ENCODE measurements at places on chromosomes 16 and 17.

DNA sequence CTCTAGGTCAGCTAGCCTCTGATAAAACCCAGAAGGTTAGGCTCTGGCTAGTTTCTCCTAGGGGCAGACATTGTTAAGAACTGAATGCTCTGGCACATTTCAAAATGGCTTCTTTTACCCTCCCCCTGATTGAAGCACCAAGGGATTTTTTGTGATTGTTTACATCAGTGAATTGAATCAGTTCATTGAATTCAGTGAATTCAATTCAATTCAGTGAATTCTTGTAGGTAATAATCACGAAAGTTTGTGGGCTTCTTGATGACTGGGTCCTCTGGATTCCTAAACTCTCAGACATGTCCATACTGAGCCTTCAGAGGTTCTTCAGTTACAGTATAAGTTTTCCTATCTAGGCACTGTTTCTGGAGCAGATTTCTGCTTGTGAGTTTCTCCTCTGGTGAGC lies 135.2 kb upstream of the ELAC2 start:
- no peak for DNase-seq

DNA sequence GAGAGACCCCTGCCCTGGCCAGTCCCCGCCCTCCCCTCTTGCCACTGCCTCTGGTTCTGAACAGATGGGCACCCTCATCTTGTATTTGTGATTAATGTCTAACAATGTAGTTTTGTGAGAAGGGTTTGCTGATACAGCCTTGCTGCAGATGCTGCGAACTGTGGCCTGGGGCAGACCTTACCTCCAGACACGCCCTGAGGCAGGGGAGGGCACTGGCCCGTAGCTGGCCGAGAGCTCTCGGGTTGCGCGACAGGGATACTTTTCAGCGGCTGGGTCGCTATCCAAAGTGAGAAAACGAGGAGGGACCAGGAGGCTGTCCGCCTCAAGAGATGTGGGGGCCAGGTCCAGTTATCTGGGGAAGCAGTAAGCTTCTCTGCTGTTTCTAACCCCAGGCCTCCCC lies 21.9 kb downstream of the STH start:
- no peak for DNase-seq

GRCh38 chr17:9227819-9228407 lies 206.6 kb downstream of the NTN1 start:
- DNase-seq = no peak

- no peak for DNase-seq
Measured at GRCh38 chr17:18084256-18084655, 3.5 kb upstream of the DRG2 start.

DNA sequence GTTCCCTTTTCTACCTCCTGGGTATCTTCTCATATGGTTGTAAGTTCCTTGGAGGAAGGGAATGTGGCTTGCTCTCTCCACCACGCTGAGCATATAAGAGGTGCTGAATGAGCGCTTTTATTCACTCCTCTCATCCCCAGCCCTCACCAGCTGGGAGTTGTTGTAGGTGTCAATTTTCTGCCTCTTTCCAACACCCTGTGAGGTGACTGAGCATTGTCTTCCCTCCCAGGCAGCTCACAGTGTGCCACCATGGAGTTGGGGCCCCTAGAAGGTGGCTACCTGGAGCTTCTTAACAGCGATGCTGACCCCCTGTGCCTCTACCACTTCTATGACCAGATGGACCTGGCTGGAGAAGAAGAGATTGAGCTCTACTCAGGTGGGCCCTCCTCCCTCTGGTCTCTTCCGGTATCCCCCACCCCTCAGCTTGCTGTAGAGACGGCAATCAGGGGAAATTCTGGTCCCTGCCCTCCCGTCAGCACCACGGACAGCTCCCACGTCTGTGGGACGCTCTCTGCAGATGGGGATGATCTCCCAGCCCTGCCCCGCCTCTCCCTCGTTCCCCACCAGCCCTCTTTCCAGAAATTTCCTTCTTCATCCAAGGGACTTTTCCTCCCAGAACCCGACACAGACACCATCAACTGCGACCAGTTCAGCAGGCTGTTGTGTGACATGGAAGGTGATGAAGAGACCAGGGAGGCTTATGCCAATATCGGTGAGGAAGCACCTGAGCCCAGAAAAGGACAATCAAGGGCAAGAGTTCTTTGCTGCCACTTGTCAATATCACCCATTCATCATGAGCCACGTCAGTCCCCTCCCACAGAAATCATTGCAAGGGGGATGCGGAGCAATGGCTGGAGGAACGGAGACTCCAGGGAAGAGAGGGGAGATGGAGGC lies 18.3 kb downstream of the CIITA start:
- no peak for DNase-seq

- no peak for DNase-seq
Measured at GRCh38 chr17:59333836-59334235, 2.4 kb downstream of the YPEL2 start.

DNA sequence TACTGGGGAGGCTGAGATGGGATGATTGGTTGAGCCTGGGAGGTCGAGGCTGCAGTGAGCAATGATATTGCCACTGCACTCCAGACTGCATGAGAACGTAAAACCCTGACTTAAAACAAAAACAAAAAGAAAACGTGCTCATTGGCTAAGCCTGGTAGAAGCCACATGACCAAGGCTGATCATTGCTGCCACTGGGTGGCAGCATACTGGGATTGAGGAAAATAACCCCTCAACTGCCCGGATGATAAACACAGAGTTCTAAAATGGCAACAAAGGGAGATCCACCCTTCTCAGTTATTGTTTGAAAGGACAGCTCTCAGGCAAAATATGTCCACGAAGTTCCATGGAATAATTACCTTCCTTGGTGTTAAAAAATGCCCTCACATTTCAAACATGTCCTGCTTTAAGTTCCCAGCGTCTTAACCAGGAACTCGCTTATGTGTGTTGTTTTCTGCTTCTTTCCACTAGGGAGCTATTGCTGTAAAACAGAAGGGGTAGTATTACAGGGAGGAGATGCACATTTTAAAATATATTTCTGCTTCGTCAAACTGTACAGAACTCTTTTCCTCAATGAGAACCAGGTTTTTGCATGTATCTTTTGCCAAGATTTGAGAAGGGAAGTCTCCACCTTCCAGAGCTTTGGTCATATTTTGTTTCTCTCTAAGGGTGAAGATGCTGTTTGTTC lies 675.3 kb downstream of the MAF start:
- DNase-seq = peak; percentile 45

- DNase-seq = no peak
Measured at GRCh38 chr16:72051818-72052217, 2.5 kb upstream of the HP start.

DNA sequence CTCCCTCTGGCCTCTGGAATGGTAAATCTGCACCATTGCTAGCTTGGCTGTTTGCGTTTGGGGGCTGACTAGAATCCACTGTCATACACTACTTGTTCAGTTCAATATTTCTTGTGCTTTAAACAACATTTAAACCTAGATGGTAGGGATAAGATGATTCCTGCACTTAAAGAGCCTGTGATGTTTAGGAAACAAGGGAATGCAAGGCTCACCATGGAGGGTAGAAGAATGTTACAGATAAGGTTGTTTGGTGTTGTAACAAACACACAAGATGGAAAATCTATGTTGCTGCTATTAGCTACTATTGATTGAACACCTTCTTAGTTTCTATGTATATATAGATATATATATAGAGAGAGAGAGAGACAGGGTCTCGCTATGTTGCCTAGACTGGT lies 31.4 kb downstream of the YPEL2 start:
- no peak for DNase-seq

DNA sequence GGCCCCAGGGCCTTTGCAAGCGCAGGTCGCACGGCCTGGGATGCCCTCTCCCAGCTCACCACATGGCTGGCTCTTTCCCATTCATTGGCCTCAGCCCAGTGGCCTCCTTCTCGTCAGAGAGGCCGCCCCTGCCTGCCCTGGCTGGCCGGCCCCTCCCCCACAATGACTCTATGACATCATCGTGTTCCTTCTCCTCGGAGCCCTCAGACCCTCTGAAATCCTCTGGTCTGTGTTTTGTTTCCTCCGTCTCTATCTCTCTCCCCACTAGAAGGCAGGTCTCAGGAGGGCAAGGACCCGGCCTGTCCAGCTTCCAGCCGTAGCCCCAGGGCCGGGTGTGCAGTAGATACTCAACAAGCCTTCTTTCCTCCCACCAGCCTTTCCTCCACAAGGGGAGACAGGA lies 164.8 kb upstream of the FOXF1 start:
- DNase-seq = no peak

GRCh38 chr17:74449773-74450172 lies 16.7 kb upstream of the CD300A start:
- DNase-seq = no peak

GRCh38 chr17:57832314-57833178 lies 17.3 kb downstream of the MRPS23 start:
- no peak for DNase-seq

- peak; percentile 4 for DNase-seq
Measured at GRCh38 chr17:48954300-48954755, 9.7 kb upstream of the SNF8 start.

DNA sequence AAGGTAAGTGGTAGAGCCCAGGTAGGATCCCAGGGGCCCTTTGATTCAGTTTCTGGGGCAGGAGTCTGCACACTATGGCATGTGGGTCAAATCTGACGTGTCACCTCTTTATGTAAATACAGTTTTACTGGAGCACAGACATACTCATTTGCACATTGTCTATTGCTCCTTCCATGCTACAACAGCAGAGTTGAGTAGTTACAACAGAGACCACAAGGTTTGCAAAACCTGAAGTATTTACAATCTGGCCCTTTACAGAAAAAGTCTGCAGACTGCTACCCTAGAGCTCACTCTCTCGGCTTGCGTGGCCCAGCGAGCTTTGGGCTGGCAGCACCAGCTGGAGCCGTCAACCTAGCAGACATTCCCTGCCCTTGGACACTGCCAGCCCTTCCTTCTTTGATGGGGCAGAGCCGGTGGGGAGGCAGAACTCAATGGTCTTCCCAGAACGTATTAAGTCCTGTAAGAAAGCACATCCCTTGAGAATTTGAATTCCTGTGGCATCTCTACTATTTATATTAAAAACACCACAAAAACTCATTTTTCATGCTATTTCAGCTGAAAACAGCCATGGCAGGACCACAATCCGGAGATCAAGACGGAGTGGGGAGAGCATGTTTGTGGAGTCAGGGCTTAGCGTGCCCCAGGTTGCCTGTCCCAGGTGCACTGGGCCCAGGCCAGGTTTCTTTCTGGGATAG lies 133.1 kb upstream of the NUDT7 start:
- DNase-seq = no peak

DNA sequence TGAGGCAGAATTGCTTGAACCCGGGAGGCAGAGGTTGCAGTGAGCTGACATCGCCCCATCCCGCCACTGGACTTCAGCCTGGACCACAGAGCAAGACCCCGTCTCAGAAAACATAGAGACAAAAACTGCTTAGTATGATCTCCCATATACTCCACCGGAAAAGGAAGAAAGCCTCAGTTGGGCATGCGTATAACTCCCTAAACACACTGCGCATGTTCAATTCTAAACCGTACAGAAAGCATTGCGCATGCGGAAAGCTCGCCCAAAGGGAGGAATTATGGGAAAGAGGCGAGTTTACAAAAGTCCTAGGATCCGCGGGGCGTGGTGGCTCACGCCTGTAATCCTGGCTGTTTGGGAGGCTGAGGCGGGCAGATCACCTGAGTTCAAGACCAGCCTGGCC lies 312.7 kb upstream of the ERCC4 start:
- DNase-seq = no peak

DNA sequence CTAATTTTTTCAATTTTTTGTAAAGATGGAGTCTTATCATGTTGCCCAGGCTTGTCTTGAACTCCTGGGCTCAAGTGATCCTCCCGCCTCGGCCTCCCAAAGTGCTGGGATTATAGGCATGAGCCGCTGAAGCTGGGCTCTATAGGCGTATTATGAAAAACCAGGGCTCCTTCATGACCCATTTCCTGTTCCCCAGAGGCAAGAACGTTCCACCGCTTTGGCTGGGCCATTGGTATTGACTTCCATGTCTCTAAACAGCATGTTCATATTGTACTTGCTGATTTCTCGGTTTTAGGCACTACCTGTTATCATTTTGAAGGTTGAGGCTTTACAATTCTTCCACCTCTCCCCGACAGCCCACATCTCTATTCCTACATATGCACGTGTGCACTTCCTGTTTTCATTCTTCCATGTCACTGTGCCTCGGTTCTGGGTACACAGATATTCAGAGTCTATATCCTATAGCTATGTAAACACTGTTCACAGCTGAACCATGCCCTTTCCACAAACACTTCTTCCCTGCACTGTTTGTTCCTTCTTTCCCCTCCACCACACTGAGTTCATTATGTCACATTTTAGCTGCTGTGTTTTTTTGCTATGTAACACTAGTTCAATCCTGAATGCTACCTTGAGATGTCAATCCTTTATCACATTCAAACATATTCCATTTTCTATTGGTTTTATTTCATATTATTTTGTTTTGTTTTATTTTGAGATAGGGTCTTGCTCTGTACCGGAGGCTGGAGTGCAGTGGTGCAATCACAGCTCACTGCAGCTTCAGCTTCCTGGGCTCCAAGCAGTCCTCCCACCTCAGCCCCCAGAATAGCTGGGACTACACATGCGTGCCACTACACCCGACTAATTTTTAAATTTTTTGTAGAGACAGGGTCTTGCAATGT lies 16.8 kb upstream of the MAPK3 start:
- no peak for DNase-seq

GRCh38 chr16:89697161-89697615 lies 4.3 kb downstream of the SPATA2L start:
- no peak for DNase-seq

DNA sequence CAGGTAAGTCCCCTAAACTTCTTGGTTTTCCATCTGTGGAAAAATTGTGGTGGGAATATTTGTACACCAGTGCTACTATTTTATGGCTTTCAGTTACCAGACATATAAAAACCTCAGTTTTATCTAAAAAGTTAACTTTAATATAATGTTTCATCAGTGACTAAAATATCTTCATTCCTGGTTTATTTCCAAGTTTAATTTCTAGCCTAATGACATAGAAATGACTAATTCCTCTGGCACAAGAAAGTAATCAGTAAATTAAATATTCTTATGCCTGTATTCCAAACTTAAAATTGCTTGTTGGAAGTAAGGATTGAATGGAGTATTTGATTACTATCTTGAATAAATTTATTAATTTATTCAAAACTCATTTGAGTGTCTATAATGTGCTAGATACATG lies 757.0 kb downstream of the CDH11 start:
- no peak for DNase-seq

GRCh38 chr17:29909236-29910003 lies 20.6 kb downstream of the SSH2 start:
- no peak for DNase-seq

- DNase-seq = no peak
Measured at GRCh38 chr17:14046978-14047377, 22.3 kb upstream of the COX10 start.

Measured in CD4-positive, alpha-beta T cell treated with Interleukin-21 for 1 hour (primary cell).